ENCODE measurements at places on chromosomes 5 and 9. TPM values are rescaled to one million over a fixed set of nuclear protein-coding genes. Genes with fewer than 3 reads are reported as not detected.

The CYLC2 gene
- total RNA-seq = not detected

The SLC45A2 gene
- total RNA-seq = 2.3 TPM

- DNase-seq = no peak
- H3K4me1 ChIP-seq = no peaks in the 10 kb centered on the region
- H3K4me3 ChIP-seq = no peak overlapping the region
- H3K27me3 ChIP-seq = no peaks in the 10 kb centered on the region
- H3K36me3 ChIP-seq = no peaks in the 10 kb centered on the region
Observed at GRCh38 chr5:56479696-56480077, 246.6 kb upstream of the ANKRD55 start.

- H3K27me3 ChIP-seq = no peaks in the 10 kb centered on the region
- no peaks in the 10 kb centered on the region for H3K36me3 ChIP-seq
- DNase-seq = no peak
- no peak overlapping the region for H3K4me3 ChIP-seq
- H3K27ac ChIP-seq = no peak overlapping the region
- no peaks in the 10 kb centered on the region for H3K4me1 ChIP-seq
Observed at GRCh38 chr5:103436656-103437055, 125.9 kb downstream of the NUDT12 start.

DNA sequence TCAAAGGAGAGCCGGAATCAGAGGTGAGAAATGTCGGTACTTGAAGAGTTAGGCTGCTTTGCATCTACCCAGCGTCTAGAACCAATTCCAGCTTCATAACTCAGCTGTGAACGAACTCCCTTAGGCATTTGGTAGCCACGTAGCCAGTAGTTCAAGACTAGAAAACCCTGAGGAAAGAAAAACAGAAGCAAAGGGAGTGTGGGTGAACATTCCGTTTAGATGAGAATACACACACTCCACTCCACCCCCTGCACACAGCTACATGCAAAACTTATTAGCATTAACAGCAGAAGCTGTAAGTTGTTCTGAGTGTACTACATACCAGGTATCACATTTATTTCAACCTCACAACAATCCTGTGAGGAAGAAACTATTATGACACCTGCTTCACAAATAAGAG lies 78.3 kb downstream of the SMIM23 start:
- no peaks in the 10 kb centered on the region for H3K36me3 ChIP-seq
- H3K27ac ChIP-seq = no peak overlapping the region
- no peak for DNase-seq
- no peak overlapping the region for H3K4me3 ChIP-seq
- H3K27me3 ChIP-seq = no peaks in the 10 kb centered on the region

GRCh38 chr9:126392662-126393371 lies 66.2 kb downstream of the MVB12B start:
- H3K27me3 ChIP-seq = no peaks in the 10 kb centered on the region
- peak; percentile 40 for DNase-seq
- no peak overlapping the region for H3K4me3 ChIP-seq
- H3K4me1 ChIP-seq = peaks cover 16% of the 10 kb centered on the region

Data from right lobe of liver (tissue), 6 donors.